ENCODE measurements at places on chromosomes 2 and 18.

DNA sequence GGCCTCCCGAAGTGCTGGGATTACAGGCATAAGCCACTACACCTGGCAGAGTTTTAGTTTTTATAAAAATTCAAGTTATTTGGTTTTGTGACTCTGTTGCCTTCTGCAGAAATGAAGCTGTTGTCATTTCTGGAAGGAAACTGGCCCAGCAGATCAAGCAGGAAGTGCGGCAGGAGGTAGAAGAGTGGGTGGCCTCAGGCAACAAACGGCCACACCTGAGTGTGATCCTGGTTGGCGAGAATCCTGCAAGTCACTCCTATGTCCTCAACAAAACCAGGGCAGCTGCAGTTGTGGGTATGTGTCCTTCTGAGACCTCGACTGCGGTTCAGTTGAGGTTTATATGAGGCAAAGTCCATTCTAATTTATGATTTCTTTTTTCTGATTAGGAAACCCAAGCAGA is 7.2 kb downstream of the MTHFD2 start:
- DNase-seq = peak; percentile 11

DNA sequence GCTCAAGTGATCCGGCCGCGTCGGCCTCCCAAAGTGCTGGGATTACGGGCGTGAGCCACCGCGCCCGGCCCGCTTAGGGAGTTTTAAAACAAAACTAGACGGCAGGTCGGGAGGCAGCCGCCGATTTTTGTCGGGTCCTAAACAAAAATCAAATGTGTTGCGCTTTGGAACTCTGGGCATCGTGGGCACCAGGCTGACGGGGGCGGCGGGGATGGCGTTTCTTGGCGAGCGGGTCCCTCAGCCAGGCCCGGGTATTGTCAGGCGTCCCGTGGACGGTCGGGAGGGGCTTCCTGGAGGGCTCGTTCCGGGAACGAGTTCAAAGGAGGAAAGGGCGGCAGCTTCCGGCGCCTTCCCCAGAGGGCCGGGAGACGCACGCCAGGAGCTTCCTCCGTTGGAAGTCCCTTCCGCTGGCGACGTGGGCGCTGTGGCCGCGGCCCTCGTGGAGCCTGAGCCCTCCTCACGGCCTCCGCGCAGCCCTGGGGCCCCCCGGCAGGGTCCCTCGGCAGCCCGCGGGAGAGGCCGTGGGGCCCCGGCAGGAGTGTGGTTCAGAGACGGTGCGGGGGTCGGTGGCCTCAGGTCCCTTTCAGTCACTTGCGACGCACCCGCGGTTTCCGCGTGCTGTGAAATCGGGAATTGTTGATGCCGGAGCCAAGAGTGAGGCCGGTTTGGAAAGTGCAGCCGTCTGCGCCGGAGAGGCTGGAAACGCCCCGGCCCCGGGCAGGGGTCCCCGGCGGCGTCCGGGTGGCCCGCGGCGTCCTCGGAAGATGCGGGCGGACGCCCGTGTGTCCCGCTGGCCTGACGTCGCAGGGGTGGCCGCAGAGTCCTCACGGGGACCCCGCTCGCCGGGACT is 59.3 kb downstream of the EMILIN2 start:
- peak; percentile 38 for DNase-seq

- DNase-seq = no peak
These were observed 186.1 kb upstream of the STON1 start for GRCh38 chr2:48343571-48344440.

DNA sequence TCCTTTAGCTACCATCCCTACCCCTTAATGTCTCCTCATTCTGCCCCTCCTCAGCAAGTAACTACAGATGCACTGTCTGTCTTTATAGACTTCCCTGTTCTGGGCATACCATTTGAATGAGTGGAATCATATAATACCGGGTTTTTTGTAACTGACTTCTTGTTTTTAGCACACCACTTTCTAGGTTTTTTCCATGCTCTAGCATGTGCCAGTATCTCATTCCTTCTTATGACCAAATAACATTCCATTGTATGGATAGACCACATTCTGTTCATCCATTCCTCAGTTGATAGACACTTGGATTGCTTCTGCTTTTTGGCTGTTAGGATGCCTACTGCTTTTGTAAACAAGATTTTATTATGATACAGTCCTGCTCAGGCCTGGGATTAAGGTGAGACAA is 154.7 kb downstream of the TSN start:
- DNase-seq = no peak

DNA sequence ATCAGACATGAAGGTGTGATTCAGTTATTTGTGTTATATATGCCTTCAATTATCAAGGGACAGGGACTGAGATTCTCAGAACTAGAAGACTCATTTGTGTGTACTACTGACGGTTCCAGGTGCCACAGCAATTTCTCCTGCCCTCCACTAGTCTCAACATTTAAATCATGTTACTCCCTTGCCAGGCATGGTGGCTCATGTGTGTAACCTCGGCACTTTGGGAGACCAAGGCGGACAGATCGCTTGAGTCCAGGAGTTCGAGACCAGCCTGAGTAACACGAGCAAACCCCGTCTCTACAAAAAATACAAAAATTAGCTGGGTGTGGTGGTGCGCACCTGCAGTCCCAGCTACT is 1.1 kb downstream of the CNDP2 start:
- DNase-seq = no peak

GRCh38 chr2:112154246-112155117 is 16.3 kb downstream of the FBLN7 start:
- DNase-seq = no peak

DNA sequence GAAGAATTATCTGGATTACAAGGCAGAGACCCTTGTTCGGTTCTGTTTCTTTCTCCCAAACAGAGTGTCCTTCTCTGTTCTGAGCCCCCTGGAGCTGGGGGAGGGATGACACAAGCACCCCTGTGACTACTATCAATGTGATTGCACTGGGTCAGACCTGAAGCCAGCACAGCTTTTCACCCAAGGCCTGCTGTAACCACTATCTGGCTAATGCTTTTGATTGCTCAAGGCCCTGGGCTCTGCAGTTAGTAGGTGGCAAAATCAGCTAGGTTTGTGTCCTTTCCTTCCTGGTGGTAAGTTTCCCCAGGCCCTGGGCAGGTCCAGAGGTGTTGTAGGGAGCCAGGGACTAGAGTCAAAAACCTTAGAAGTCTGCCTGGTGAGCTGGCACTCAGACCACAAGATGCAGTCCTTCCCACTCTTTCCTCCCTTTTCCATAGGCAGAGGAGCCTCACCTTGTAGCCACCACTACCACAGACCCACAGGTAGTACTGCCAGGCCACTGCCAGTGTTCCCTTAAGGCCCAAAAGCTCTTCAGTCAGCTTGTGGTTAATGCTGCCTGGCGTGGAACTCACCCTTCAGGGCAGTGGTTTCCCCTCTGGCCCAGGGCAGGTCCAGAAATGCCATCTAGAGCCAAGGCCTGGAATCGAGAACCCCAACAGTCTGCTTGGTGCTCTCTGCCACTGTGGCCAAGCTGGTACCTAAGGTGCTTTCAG is 83.0 kb downstream of the FAM117B start:
- DNase-seq = no peak

- no peak for DNase-seq
These were observed 24.0 kb upstream of the CREB1 start for GRCh38 chr2:207505728-207506127.

GRCh38 chr18:2083691-2084090 is 487.6 kb downstream of the METTL4 start:
- DNase-seq = no peak

- DNase-seq = no peak
These were observed 120.0 kb downstream of the GALR1 start for GRCh38 chr18:77369644-77370043.

GRCh38 chr2:101287303-101287702 is 21.2 kb downstream of the RNF149 start:
- no peak for DNase-seq

GRCh38 chr2:70984576-70985282 is 6.3 kb downstream of the ANKRD53 start:
- peak; percentile 77 for DNase-seq

- DNase-seq = peak; percentile 20
These were observed 38.1 kb upstream of the TGIF1 start for GRCh38 chr18:3411854-3412268.

GRCh38 chr2:69992310-69993047 is 31.0 kb upstream of the ASPRV1 start:
- no peak for DNase-seq

DNA sequence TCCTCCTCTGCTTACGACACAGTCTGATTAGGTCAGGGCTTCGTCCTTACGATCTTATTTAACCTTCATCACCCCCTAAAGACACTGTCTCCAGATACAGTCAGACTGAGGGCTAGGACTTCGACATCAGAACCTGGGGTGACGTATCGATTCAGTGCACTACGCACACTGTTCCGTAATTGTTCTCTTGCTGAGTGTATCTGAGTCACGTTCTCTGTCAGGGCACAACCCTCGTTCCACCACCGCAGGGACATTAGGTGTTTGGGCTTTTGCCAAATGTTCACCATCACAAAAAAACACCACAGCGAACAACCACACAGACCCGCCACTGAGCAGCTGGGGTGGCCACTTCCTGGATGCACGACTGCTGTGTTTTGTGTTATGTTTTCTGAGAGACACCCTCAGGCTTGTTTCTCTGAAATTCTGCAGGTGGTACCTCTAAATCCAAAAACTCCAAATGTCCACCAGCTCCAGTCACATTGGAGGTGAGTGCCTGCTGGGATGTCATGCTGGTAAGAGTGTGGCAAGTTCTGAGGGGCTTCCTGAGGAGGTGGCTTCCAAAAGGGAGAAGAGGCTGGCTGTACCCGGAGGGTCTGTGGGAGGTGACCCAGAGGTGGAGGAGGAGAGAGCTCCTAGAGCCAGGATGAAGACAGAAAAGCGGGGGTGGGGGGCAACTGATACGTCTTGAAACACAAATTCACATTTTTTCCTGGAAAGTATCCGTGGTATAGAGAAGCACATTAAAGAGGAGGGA is 66.6 kb downstream of the ADNP2 start:
- peak; percentile 53 for DNase-seq

DNA sequence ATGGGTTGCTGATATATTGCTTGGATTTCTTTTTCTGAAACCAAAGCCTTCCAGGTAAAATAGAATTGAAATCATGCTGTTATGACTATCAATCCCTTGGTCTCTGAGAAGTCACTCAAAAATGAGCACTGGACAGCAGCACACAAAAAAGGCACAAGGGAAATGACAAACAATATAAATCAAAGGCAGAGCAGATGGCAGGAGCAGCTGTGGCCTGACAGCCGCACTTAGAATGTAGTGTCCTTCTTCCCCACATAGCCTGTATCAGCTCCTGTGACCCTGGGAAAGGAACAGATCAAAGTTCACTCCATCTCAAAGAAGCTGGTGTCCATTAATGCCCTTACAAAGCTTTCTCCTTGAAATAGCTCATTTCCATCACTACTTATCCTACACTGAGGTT is 326.7 kb downstream of the SUCLG1 start:
- DNase-seq = no peak

- no peak for DNase-seq
These were observed 12.1 kb upstream of the GAL3ST2 start for GRCh38 chr2:241764275-241765241.

- DNase-seq = no peak
These were observed 22.1 kb downstream of the MFF start for GRCh38 chr2:227347117-227347516.

DNA sequence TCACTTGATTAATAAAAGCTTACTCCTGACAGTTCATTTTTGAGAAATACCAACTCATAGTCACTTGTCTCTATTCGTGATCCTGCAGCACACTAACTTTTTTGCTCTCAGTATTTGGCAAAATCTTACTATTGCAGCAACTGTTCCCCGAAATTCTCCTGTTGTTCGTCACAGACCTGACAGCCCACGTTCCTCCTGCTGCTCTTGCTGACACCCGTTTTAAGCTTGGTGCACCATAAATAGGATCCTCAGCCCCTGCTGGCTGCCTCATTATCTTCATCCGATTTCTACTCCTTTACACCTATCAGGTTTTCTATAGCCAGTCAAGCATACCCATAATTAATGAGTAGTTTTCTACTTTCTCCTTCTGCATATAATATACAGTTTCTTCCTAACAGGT is 368.8 kb downstream of the PLCL1 start:
- no peak for DNase-seq

DNA sequence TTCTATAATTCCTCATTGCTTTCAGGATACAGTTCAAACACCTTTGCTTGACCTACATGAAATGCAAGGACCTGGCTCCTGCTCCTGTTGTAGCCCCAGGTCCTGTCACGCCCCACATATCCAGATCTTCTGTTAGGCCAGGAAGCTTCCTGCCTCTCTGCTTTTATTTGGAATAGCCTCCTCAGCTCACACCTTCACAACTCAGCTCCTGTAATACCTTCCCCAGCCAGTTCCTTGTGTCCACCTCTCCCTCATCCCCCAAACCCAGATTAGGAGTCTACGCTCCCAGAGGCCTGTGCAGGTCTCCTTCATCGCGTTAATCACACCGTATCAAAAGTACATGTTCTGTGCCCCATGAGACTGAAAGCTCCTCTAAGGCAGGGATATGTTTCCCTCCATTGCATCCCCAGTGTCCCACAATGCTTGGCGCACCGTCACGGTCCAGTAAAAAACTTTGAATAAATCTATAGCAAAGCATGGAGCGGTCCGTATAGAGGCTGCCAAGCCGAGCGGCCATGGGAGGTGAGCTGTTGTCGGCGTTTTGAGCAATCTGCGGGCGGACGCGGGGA is 371 bp downstream of the MDH1B start:
- no peak for DNase-seq

DNA sequence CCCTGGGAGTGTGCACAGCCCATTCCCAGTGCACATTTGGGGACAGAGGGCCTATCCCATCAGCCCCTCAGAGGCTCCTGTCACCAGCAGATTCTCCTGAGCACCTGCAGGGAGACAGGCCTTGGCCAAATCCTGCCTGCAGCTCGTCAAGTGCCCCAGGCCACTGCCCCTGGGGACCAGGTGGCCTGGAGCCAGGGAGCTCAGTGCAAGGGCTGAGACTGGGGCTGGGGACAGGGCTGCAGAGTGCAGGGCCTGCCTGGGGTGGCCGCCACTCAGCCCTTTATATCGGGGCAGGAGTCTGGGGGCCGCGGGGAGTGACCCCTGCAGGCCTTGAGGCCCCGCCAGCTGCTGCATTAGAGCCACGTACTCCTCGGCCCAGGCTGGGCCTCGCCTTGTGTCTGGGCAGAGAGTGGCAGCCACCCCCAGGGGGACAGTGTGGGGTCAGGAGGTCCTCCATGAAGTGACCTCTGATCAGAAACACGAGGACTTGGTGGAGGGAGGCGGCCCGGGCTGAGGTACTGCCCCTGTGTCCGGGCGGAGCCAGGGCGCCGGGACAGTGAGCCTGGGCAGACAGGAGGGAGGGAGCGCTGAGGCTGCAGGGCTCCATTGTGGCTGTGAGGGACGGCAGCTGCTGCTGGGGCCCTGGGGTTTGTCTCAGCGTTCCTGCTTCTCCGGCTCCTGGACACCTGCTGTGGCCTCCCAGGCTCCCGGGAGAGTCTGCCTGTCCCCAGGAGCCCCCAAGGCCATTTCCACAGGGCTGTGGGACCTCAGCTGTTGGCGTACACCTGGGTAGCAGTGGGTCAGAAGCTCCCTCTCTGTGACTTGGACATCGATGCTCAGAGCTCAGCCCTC is 24.2 kb downstream of the GPC1 start:
- no peak for DNase-seq

Measured in T-cell (primary cell).